ENCODE measurements at places on chromosomes 3 and 15. TPM values are rescaled to one million over a fixed set of nuclear protein-coding genes. Genes with fewer than 3 reads are reported as not detected.

DNA sequence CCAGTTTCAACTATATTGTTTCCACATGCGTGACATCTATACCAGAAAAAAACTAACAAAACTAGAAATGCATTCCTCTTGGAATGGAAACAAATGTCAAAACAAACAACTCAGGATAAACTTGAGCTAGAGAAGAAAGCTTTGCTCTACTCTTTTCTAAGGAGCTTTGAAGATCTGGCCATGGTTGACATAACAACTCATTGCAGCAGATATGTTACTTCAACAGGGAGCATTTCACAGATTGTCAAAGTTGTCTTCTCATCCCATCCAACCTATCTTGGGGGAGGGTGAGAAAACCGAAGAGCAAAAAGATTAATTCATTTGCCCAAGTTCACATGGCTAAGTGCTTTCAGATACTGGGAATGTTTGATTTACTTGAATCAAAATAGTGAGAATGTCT is 484.4 kb downstream of the CNTN4 start:
- DNase-seq, result no peak

DNA sequence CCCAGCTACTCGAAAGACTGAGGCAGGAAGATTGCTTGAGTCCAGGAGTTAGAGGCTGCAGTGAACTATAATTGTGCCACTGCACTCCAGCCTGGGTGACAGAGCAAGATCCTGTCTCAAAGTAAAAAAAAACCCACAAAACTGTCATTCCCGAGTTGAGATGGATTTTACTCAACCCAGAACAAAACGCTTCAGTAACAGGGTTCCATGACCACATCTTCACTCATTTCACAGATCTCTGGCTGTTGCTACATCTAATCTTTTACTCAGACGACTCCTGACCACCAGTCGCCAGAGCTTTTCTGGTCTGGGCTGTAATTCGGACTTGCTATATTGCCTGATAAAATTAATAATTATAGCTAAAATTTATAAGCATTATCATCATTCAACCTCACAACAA is 2.4 kb downstream of the DRD3 start:
- no peak for DNase-seq

- DNase-seq, result peak; percentile 26
These were observed 11.4 kb downstream of the C15orf40 start for GRCh38 chr15:82999905-83000671.

GRCh38 chr3:12644331-12644937 is 19.5 kb downstream of the RAF1 start:
- DNase-seq, result no peak

- DNase-seq, result no peak
These were observed 11.5 kb upstream of the SPPL2A start for GRCh38 chr15:50777042-50777441.

Gene PAK2
- total RNA-seq, result 24.1 TPM

Gene HESX1
- total RNA-seq, result 1.7 TPM
